ENCODE measurements at places on chromosomes 4 and X. TPM values are rescaled to one million over a fixed set of nuclear protein-coding genes. Genes with fewer than 3 reads are reported as not detected.

DNA sequence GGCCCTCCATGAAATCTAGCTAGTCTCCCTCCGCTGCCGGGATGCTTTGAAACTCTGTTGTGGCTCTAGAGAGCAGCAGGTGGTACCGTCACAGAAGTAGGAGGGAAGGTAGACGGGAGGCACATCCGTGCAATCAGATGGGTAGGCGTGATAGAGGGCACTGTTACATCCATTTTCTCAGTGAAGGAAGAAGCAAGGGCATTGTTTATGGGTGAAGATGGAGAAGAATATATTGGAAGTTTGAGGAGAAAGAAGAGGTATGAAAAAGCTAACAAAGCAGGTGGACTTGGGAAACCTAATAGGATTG, 1.3 kb downstream of the ANAPC4 start:
- no peak for DNase-seq

DNA sequence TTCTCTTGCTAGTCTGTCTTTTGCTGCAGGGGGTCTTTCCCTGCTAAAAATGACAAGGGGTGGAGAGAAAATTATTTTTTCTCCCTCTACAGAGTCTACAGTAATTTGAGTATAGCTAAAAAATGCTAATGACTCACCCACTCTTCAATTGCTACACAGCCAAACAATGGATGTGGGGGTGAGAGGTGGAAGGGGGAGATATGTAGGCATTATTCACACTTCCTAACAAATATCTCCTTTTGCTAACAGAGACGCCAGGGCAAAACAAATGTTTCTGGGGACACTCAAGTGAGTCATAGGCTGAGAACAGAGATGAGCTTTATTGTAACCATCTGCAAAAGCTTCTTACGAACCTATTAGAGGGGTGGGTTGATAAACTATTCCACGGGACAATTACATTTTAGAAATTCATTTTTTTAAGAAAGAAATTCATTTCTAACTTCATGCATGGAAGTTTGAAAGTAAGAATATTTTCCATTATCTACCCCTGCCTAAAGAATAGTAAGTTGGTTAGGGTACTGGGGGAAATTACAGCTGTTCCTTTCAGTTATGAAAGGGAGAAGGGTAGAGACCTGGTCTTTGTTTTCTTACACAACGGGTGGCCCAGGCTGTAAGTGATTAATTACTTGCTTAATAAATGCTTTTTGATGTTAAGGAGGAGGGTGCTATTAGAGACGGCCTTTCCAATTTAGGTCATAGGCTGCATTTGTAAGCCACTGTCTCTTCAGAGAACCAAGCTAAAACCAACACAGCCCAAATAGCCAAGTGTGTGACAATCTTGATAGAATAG, 12.8 kb downstream of the SCD5 start:
- peak; percentile 79 for DNase-seq

Gene MMRN1
- total RNA-seq = not detected

GRCh38 chrX:102599084-102599950, at the start of gene ARMCX5:
Gene ARMCX5 (plus strand): TSS chrX:102599515. CDS start chrX:102602142, 2,627 bp downstream.
- DNase-seq = peak; percentile 82

- DNase-seq = peak; percentile 47
These were observed 981.3 kb downstream of the C4orf33 start for GRCh38 chr4:130077275-130077674.

- DNase-seq = no peak
These were observed 3.9 kb upstream of the PDLIM5 start for GRCh38 chr4:94447754-94448411.

Data from RPMI7951 (cell line).